ENCODE measurements at places on chromosomes 3 and 15.

GRCh38 chr3:146256851-146257486 is 6.1 kb upstream of the PLSCR4 start:
- no peak for DNase-seq

DNA sequence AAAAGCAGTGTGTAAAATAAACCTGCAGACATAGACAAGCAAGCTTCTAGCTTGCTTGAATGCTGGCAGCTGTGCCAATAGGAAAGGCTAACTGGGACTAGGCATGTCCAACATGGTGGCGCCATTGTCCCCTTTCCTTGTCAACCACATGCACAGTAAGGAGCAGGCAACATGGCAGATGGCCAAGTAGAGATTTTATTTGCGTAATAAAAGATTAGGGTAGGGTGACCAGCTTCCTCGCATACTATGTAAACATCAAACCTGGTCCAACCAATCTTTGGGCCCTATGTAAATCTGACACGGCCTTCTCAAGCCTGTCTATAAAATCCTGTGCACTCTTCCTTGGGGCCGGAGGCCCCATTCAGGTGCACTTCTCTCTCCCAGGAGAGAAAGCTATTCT is 575.4 kb upstream of the GOLIM4 start:
- no peak for DNase-seq

DNA sequence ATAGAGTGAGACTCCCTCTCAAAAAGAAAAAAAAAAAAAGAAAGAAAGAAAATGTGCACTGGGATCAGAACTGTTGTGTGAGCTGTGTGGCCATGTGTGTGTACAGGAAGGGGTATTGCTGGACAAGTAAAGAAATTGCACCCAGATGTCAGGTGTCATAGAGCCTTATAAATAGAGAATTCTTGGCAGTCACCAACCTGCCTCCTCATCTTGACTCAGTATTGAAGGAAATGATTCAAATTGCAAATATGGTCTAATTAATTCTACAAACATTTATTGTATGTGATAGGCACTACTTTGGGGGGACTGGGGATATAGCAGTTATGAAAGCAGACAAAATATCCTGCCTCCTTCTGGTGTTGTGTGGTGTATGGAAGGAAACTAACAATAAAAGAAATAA is 243.8 kb upstream of the TTC14 start:
- no peak for DNase-seq

DNA sequence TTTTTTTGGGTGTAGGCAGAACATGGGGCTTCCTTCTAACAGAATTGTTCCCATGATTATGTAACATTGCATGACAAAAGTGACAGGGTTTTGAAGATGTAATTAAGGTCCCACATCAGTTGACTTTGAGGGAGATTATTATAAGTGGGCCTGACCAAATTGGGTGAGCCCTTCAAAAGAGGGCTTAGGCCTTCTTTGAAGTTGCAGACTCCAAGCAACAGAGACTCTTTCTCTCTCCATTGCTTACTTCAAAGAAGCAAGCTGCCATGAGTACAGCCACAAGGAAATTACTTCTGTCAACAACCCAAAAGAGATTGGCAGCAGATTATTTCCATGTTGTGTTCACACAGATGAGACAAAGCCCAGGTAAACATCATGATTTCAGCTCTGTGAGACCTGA is 348.2 kb downstream of the PDCD6IP start:
- DNase-seq = no peak

DNA sequence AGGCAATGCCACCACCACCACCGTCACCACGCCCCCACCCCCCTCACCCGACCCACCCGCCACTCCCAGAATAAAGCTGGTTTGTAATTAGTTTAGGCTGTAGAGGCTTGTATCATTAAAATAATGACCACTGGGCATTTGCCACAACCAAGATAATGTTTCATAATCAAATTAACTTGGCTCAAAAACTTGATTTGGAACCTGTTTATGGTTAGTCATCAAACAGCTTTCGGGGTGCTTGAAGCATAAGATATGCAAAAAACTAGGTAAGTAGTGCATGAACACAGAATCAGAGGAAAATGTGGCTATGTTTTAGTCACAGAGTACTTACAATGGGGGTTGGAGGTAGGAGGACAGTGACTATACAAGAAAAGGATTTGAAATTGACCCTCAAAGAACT is 115.1 kb downstream of the FHIT start:
- DNase-seq = no peak

DNA sequence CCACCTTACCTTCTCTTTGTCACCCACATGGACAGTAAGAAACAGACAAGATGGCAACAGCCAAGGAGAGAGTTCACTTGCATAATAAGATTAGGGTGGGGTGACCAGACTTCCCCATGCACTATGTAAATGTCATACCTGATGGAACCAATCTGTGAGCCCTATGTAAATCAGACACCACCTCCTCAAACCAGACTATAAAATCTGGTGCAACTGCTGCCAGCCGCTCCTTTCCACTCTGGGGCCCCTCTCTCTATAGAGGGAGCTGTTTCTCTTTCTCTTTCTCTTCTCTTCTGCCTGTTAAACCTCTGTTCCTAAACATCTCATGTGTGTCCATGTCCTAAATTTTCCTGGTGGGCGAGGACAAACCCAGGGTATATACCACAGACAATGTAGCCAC is 405.5 kb upstream of the CNTN4 start:
- no peak for DNase-seq

DNA sequence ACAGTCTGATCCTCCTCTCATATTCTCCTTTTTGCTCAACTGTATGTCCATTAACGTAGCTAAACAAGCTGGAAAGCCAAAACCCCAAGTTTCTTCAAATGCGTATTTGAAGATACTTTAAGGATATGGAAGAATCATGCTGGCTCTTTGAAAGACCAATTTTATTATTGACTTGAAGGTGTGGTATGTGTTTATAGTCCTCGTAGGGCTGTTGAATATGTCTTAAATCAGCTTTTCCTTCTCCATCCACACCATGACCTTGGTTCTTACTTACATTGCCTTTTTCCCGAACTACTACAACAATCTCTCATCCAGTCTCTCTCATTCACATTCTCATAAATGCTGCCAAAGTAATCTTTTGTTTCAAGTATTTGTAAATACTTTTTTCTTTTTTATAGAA is 19.7 kb upstream of the THUMPD3 start:
- no peak for DNase-seq
